ENCODE measurements at places on chromosomes 3 and 15.
A peak's percentile ranks its signal among the peaks of the same experiment; 100 is the strongest.

DNA sequence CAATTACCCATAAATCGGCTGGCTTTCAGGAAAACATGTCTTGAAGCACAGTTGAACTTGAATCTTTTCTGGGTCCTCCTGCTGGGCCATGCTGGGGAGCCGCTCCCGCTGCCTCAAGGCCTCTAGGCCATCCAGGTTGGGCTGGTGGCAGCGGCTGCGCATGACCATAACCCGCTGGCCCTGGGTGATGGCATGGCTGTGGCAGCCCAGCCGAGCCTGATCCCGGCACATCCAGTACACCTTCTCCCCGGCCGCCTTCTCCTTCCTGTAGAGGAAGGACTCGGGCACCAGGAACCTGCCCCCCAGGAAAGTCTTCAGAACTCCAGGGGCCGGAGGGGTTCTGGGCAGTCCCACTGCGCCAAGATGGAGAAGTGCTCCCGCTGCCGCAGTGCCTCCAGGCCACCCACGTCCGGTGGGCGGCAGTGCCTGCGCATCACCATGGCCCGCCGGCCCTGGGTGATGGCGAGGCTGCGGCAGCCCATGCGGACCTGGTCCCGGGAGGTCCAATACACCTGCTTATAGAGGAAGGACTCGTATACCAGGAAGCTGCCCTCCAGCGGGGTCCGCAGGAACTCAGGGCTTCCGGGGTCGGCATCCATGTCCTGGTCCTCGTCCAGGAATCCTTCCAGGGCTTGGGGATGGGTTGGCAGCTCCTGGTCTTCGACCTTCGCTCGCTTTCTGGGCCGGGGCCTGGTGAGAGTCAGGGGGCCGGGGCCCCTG is 84.3 kb upstream of the FXR1 start:
- no peak for DNase-seq

GRCh38 chr15:52737720-52738119 is 52.4 kb downstream of the ONECUT1 start:
- no peak for DNase-seq

DNA sequence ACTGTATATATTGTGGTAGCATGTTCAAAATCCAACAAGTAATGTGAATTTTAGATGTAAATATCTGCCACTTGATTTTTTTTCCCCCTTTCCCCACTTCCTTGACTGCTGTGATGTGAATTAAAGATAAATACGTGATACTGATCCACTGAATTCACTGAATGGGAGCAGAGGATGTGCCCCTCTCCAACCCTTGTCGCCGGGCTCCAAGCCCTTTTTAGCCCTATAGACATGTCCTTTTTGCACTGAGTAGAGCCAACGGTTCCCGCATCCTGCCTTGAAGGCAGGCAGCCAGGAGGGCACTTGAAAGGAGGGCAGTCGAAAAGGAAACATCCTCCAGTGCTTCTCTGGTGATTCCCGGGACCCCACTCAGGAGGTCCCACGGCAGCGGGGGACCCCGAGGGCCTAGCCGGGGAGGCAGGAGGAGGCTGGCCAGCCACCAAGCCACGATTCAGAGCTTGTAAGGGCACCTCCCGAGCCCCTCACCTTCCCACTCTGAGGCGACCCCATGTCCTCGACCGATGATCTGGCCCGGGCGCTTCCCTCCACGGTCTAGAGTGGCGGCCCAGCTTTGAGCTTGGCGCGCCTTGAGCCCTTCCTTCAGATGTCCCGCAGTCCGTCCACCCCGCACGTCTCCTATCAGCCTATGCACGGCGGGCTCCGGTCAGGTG is 901 bp upstream of the MANF start:
- DNase-seq, result peak; percentile 41

GRCh38 chr3:62955126-62955525 is 79.9 kb upstream of the CADPS start:
- no peak for DNase-seq

DNA sequence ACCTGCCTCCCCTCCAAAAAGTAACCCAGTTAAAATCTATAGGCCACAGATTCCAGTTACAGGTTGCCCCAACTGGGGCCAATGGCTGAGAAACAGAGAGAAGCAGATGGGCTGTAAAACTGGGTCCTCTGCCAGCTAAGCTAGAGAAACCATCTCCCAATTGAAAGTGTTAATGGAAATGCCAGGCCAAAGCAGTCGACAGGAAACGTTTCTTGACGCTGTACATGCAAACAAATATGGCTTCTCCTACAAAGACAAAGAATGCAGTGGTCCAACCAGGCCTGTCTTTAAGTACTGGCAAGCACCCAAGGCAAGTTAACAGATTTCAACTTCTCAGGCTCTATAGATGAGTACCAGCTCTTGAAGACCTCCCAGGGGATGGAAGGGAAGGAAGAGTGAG is 71.3 kb downstream of the MAGI1 start:
- DNase-seq, result no peak

- no peak for DNase-seq
Measured at GRCh38 chr3:30513374-30514152, 92.8 kb upstream of the TGFBR2 start.

DNA sequence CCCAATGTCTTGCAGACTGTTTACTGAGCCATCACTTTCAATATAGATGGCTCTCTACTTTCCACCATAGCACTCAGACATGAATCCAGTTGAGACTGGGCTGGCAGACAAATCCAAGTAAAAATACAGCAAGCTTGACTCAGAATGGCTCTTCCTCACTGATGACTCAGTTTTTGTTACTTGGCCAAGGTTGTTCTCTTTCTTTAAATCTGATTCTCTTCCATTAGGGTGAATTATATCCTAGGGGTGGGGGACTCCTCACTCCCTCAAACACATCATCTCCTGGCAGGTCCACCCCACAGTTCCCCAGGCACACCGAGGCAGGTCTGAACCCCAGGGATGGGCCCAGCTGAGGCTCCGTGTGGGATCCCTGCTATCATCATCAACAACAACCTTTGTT is 157.9 kb downstream of the MEX3B start:
- no peak for DNase-seq

DNA sequence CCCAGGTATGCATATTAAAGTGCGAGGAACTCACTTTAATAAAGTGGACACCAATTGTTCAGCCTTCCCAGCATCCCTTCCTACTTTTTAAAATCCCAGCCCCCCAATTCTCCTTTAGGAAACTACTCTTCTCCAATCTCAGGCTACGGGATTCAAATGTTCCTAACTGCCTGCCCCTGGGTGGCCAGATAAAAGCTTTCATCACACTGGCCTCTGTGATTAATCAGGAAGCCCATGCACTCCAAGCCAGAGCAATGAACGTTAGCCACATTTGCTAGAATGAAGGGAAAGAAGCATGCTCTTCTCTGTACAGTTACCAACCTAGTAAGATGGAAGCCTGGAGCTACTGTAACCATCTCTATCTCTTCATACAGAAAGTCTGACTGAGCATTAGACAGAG is 250.3 kb upstream of the UBE2E2 start:
- DNase-seq, result no peak

- DNase-seq, result no peak
Measured at GRCh38 chr3:149442851-149443544, 31.5 kb upstream of the TM4SF4 start.

- DNase-seq, result peak; percentile 56
Measured at GRCh38 chr15:57540736-57541135, 51.0 kb upstream of the MYZAP start.

DNA sequence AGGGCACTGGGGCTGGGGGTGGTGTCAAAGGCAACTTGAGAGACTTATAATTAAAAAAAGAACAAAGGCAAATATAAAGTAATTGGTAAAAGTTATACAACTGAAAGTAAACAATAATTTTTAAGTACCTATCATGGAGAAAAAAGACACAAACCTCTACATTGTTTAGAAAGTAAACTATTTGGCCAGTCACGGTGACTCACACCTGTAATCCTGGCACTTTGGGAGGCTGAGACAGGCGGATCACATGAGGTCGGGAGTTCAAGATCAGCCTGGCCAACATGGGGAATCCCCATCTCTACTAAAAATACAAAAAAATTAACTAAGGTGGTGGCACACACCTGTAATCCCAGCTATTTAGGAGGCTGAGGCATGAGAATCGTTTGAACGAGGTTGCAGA is 25.8 kb downstream of the RPSA start:
- no peak for DNase-seq

DNA sequence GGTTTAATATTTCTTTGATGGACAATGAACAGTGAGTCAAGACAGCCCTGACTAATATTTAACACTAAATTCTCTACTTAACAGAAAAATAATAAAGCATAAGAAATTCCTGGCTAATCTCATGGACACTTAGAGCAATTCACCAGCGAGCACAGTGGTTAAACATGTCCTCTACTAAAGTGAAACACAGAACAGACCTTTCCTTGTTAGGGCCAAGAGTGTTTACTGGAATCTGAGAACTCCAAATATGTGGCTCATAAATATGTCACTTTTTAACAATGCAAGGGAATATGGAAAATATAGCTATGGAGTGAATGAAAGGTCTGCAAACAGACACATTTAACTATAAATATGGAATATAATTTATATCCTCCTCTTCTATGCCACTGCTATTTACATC is 18.6 kb upstream of the IGSF10 start:
- DNase-seq, result no peak

- DNase-seq, result no peak
Measured at GRCh38 chr3:61956236-61956635, 394.9 kb downstream of the PTPRG start.

DNA sequence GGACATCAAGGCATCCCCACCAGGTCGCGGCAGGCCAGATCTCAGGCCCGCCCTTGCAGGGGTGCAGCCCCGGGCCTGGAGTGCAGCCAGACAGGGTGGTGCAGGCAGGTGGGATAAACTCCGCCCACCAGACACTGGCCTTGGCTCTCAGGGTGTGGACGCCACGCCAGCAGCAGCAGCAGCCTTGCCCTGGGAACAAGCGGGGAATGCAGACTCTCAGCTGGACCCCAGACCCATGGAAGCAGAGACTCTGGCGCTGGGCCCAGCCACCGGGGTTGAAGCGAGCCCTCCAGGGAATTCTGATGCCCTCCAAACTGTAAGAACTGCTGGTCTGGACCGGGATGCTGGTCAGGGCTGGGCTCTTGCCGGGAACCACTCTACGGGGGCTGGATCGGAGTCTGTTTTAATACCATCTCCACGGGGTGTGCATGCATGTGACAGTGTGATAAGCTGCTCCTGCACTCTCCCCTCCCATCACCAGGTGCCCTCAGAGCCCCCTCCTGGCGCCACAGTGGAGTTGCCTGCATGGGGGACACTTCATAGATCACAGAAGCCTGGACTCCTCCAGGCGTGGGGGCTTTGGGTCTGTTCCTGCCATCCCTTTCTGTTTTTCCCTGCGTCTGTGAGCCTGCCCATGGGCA is 142.7 kb downstream of the NSMCE3 start:
- DNase-seq, result no peak

- no peak for DNase-seq
Measured at GRCh38 chr3:111324645-111325044, 217.4 kb upstream of the CD96 start.

DNA sequence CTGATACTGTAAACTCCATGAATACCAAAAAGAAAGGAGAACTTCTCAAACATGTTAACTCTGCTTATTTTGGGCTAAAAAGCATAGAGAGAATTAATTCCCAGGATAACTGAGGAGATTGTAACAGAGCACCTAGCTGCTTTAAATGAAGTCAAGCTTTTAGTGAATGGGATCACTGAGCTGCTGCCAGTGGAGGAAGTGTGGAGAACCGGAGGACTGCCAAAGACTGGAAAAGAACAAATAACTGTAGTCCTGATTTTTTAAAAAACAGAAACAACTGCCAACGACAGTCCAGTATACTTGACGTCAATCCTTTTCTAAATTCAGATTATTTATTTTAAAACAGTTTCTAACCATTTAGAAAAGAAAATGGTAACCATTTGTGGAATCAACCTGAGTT is 3.3 kb downstream of the C3orf70 start:
- no peak for DNase-seq

DNA sequence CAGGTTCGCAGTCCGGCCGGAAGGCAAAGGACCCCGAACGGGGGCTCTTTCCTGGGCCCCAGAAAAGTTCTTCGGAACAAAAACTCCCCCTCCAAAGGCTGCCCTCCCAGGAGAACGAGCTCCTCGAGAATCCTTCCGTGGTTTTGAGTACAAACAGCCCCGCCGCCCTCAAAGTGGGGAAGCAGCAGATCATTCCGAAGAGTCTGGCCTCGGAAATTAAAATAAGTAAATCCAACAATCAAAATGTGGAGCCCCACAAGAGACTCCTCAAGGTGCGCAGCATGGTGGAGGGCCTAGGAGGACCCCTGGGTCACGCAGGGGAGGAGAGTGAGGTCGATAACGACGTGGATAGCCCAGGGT is 1.3 kb downstream of the ARHGEF26 start:
- DNase-seq, result no peak

DNA sequence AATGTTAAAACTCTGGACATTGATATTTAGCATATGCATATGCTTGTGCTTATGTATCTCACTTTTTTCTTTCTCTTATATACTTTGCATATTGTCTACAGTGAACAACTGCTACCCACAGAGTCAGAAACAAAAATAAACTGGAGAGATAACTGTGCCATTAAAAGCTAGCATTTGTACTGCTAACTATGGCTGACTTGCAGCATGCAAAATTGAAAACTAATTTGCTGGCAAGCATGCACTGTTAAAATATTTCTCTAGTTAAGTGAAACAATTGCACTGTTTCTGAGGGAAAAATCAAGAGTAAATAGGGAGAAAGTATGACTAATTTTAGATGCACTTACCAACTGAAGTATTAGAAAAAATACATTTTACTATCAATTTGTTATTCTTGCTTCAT is 177.8 kb downstream of the CBLB start:
- DNase-seq, result no peak

DNA sequence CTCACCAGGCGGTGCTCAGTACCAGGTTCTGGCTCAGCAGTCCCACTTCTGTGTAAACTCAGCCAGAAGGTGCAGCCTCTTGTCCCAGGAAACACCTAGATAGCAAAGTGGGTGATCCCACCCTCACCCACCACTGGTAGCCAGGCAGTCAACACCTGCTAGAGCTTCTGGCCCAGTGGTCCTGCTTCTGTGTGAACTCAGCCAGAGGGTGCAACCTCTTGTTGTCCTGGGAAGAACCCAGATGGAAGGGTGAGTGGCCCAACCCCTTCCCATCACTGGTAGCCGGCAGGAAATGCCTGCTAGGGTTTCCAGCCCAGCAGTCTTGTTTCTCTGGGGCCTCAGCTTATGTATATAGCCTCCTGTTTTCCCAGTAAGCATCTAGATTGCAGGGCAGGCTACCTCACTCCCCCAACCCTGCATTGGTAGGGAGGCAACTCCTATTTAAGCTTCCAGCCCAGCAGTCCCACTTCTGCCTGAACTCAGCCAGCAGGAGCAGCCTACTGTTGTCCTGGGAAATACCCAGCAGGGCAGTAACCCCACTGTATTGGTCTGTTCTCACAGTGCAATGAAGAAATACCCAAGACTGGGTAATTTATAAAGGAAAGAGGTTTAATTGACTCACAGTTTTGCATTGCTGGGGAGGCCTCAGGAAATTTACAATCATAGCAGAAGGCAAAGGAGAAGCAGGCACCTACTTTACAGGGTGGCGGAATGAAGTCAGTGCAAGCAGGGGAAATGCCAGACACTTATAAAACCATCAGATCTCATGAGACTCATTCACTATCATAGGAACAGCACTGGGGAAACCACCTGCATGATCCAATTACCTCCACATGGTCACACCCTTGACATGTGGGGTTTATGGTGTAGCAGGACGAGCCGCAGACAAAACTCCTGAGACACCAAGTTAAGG is 110.6 kb downstream of the DTWD1 start:
- DNase-seq, result no peak
